DMS 273 treated with DMSO at 0.1 percent for 48 hours (cell line): ENCODE measurements at places on chromosomes 2 and 18.

DNA sequence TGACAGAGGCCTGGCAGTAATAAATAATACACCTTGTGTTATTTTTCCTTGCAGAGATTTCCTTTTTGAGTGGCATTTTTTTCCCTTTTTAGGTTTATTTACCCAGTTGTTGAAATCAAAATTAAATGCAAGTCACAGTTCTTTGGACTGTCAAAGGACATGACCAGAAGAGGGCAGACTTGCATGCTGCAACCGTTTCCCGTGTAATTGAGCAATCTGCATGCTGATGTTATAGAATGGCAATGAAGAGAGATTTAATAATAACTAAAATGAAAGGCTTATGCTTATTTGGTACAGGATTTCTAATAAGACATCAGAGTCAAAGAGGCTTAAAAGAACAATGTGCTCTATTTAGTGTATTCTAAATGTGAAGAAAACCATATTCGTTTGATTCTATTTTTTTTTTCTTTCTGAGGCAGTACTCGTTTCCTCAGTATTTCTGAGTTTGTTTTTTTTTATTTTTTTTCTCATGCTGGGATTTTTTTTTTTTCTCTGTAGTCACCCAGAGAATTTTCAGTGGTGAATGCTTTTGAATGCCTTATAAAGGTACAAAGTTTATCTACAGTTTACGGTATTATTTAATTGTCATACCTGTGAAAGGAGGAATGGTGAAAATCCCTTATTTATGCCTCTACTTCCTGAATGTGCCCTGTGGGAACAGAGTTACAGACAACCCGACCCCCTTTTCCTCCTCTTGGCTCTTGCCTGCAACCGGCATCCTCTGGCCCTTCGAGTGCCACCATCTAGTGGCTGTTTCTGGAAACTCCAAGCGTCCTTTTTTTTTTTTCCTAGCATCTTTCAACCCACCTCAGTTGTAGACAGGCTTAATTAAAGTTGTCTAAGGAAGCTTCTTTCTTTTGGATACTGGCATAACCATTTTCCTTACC is 368.5 kb downstream of the LRRTM1 start:
- peak; percentile 28 for DNase-seq

- DNase-seq: peak; percentile 59
Observed at GRCh38 chr2:171878481-171878993, 15.5 kb downstream of the SLC25A12 start.

GRCh38 chr2:206846331-206846730 is 80.9 kb downstream of the FASTKD2 start:
- DNase-seq: no peak

DNA sequence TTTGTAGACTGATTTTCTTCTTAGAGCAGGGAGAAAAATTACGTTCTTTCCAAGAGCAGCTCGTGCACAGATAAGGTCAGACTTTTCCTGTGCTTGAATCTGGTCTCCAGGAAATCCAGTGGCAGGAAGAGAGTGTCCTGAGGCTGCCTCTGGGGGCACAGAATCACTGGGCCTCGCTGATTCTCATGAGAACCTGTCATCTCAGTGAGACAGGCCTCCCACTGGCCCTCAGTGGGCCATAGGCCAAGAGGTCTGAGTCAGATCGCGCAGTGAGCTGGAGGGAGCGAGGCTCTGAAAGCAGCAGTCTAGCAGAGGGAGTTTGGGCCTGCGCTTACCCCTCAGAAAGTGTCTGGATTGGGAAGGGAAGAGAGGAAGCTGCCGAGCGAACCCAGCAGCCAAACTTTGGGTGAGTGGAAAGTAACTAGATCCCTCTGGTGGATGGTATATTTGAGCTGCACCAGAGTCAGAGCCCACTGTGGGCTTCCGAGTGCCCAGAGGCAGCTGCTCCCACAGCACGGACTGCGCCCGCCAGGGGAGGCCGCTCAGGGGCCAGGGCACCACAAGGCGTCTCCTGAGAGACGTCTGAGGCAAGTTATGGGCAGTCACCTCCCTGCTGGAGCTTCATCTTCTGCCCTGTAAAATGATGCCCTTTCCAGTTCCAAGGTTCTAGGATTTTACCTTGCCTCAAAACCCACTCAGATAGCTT is 8.2 kb downstream of the GDF7 start:
- DNase-seq: no peak

DNA sequence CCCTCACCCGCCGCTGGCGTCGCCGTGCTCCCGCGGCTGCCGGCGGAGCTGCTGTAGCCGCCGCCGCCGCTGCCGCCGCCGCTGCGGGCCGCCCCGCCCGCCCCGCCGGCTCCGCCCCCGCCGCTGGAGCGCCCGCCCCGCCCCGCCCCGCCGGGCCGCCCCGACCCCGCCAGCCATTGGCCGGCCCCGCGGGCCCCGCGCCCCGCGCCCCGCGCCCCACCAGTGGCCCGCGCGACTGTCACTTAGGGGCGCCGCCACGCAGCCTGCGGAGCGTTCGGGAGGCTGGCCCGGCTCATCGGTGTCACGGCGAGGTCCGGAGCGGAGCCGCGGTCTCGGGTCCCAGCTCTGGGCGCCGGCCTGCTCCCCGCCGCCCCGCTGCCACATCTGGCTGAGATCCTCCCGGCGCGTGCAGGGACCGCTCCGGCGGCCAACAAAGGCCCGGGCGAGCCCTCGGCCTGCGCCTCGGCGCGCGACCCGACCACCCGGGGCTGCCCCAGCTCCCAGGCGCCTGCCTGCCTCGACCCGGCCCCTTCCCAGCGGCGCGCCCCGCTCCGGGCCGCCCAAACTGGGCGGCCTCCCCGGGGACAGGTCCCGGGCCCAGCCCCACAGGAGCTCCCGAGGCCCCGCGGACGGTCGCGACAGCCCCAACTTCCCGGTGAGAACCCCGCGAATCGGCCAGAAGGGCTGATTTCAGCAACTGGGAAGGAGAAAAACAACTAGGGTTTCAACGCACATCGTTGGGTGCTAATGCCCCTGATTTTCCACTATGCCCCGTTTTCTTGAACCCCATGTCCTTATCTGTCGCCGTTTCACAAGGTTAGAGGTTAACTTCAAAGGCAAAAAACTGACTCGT is at the start of gene MGAT4A:
Gene MGAT4A (minus strand): TSS at position 92 of the 853 bp plus-strand sequence. CDS start 4,800 bp downstream, outside the sequence.
- no peak for DNase-seq

DNA sequence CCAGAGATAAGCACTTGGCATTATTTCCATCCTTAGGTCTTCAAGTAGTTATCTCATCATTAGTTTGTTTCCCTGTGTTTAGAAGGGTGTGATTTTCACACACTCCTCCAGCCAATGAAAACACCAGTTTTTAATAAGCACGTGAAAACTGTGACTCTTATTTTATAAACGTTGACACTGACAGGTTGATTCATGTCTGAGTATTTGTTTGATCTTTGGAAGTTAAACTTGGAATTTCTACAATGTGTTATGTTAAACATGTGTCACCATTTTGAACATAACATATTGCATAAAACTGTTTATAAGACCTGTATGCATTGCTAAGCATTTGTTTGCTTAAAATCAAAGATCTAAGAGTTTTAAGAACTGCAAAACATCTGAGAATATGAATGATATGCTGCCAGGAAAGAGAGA is 27.6 kb downstream of the SLC40A1 start:
- no peak for DNase-seq

DNA sequence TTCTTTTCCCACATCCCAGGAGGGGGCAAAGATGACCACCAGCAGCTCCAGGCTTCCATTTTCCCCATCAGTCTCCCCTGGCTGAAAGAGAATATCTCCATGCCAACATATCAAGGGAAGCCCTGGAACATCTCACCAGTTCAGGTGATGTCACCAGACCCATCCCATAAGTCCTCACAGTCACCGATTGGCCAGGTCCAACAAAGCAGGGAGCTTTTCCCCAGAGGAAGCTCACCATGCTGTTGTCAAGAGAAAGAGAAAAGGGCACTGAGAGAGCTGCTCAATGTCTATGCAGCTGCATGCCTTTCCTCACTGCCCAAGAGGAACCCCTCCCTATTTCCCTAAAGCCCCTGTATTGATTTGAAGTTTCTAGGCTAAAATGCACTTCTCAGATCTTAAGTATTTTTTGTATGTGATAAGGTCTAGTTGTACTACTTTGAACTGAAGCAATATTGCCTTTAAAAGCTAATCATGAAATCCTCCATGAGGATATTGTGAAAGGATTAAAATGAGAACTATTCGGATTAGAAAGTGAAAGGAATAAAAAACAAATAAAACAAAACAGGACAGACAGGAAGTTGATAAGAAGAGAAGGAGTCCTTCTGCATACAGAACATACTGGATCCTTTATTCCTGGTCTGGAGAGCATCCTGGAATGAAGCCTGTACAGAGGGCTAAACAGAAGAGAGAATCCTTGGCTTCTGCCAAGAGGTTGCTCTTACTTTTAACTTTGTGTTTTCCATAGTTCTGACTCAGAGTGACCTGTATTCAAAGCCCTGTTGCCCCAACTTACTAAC is 45.2 kb upstream of the CTIF start:
- DNase-seq: no peak

- no peak for DNase-seq
Observed at GRCh38 chr18:72470391-72470790, 73.8 kb downstream of the CBLN2 start.

GRCh38 chr18:76922107-76922506 is 99.8 kb downstream of the ZNF236 start:
- no peak for DNase-seq
